Sciatic nerve (tissue), 2 donors: ENCODE measurements at places on chromosomes 3 and 15. TPM values are rescaled to one million over a fixed set of nuclear protein-coding genes. Genes with fewer than 3 reads are reported as not detected.

Gene PIK3CA
- total RNA-seq = 41.0 TPM

Gene LRRIQ4
- total RNA-seq = not detected

Gene BCL2A1
- 11.6 TPM for total RNA-seq

DNA sequence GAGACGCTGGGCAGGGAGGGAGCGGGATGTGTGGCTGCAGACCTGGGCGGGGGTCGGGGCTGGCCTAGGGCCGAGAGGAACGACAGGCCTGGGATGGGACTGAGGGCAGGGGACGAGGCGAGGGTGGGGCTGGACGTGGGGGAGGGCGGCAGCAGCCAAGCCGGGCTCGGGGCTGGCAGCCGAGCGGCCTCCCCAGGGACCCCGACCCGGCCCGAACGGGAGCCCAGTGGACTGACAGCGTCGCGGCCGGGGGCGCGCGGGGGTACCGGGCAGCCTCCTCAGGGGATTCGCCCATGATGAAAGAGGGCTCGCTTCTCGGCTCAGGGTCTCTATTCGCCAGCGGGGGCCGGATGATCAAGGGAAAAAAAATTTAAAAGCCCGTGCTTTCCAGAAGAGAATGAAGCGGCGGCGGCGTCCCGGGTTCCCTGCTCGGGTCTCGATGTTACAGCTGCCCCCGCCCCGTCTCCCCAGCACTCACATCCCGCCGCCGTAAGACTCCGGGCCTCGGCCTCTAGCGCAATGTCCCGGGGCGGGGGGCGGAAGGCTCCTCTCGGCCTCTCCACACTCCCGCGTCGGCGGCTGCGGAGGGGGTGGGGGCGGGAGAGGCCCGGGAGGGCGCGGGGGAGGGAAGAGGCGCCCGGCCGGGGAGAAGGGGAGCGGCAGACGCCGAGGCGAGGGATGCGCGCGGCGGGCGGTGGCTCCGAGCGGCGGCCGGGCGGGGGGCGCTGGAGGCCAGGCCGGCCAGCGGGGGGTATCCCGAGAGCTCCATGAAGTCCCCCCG is 4.3 kb downstream of the PTH1R start:
- DNase-seq = no peak

DNA sequence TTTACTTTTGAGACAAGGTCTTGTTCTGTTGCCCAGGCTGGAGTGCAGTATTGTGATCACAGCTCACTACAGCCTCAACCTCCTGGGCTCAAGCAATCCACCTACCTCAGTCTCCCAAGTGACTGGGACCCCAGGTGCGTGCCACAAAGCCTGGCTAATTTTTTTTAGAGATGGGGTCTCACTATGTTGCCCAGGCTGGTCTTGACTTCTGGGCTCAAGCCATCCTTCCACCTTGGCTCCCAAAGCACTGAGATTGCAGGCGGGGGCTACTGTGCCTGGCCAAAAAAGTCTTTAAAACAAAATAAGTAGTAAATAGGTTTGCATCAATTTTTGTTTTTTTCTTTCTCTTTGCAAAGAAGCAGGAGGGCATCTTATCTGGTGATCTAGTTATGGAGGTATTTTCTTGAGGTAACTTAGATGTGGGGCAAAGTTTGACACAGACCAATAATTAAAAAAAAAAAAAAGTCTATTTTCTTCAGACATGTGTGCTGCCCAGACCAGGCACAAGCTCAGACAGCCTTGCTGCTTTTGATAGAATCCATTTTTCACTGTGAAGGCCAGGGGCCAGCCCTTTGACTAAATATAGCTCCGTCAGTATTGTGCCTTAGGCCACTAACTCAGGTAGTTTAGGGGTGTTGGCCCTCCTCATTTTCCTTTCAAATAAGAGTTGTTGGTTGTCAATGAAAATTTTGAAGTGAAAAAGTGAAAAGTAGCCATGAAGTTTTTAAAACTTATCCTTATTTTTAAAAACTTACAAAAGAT is 2.5 kb downstream of the ARL6IP5 start:
- no peak for DNase-seq

DNA sequence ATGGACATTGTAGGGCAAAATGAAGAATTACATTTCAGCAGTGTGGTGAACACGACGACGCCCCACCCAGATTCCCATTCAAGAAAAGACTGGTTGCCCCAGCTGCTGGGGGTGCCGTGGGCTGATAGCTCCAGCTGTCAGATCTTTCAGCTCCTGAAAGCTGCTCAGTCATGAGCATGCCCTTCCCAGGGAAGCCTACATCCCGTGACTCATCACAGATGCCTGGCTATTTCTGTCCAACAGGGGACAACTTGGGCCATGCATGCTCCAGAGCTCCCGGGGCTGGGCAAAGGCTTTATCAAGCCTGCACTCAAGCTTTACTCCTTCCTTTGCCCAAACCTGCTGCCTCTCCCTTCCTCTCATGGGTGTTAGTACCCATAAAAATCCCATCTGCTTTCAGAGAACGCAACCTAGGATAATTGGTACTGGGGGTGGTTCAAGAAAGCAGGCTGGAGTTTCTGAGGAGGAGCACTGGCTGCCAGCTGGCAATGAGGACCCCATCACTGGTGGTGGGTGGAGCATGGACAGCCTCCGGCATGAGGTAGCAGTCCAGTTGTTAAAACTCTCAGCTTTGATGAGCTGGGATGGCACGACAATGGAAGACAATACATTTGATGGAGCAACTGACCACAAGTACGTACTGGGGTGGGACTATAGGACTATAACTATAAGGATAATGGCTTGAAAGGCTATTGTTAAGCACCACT is 16.4 kb upstream of the ST8SIA2 start:
- no peak for DNase-seq

GRCh38 chr3:159258934-159259333 is 457.1 kb downstream of the MFSD1 start:
- DNase-seq = no peak
